A172 (cell line): ENCODE measurements at places on chromosomes 3 and 15.

- DNase-seq = peak; percentile 74
Observed at GRCh38 chr15:38226608-38227266, 25.9 kb upstream of the SPRED1 start.

DNA sequence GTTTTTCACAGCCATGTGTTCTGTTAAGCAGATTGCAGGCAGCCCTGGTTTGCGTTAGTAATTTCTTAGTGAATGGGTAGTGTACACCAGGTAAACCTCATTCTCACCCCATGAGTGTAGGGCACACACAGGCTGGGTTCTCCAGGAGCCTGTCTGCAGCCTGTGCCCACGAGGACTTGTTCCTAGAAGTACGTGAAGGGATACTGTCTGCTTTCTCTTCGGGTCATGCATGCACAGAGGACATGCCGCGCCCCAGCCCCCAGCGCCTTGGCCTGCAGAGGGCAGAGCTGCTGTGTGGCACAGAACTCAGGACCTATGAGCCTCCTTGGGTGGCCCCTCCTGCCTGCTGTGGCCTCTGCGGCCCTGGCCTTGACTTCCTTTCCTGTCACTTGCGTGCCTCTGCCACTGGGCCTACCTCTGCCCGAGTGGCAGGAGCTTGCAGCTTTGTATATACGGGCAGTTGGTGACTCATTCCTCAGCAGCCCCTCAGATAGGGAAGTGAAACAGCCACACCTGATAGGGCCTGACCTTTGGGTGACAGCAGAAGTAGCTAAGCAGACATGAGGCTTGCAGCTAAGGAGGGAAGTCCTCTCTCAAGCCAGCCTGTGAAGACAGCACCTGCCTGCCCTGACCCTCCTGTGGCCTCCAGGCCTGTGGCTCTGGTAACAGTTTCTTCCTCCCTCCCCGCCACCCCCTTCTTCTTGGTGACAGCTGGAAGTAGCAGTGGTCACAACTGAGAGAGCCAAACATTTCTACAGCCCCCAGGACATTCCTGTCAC lies 19.5 kb downstream of the PPCDC start:
- DNase-seq = peak; percentile 73

GRCh38 chr3:101950985-101951733 lies 101.8 kb downstream of the NFKBIZ start:
- no peak for DNase-seq

- DNase-seq = peak; percentile 4
Observed at GRCh38 chr3:65398953-65399352, 639.8 kb downstream of the MAGI1 start.

- DNase-seq = no peak
Observed at GRCh38 chr3:88211096-88211890, 61.5 kb downstream of the C3orf38 start.

DNA sequence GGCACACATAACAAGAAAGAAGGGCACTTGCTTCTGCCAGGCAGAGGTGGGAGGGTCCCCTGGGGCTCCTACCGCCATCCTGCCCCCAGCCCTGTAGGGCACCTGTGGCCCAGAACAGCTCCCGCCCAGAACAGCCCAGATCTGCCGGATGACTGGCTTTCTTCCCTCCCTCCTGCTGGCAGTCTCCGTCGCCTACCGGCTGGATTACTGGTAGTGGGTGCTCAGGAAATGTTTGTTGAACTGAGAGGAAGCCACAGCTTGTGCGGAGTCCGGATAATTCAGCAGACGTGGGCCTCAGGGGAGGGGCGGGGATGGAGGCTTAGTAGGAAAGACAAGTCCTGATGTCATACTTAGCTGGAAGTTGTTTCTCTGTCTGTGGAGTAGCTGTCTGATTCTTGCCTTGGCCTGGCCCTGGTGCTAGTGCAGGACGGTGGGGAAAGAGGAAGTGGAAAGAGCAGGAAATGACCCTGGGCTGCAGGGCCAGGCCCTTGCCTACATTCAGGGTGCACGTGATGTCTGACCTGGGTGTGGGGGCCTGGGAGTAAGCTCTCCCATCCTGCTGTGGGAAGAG lies 6.7 kb downstream of the CCDC9B start:
- no peak for DNase-seq

DNA sequence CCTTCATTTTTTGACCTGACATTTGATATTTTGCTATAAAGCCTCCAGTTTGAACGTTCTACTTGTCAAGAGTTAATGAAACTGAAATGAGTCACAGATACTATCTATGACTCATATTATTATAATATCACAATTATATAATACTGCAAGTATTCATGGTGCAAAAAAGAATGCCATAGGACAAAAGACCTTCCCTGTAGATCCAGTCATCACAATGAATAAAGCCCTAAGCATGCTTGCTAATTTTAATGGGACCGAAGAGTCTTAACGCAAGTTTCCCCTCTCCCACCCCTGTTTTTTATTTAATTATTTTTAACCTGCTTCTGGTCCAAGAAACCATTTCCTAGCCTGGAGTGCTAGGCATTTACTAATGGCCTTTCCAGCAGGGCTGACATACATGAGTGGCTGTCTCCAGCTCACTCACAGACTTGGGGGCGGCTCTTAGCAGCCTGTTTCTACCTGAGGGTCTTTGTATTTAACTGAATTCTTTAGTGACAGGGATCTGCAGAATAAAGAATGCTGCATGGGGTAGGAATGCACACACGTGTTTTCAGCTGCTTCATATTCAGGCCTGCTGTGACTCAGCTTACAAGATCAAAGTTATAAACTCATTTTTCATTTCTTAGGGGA lies 61.2 kb downstream of the THBS1 start:
- peak; percentile 62 for DNase-seq
